Endothelial cell of umbilical vein (primary cell): ENCODE measurements at places on chromosomes 7 and 10. TPM values are rescaled to one million over a fixed set of nuclear protein-coding genes. Genes with fewer than 3 reads are reported as not detected.

TBXAS1 gene
- 2.3 and 4.3 TPM in 2 replicates for total RNA-seq

LMOD2 gene
- not detected in 2 replicates for total RNA-seq

HABP2 gene
- not detected in 2 replicates for total RNA-seq

DNA sequence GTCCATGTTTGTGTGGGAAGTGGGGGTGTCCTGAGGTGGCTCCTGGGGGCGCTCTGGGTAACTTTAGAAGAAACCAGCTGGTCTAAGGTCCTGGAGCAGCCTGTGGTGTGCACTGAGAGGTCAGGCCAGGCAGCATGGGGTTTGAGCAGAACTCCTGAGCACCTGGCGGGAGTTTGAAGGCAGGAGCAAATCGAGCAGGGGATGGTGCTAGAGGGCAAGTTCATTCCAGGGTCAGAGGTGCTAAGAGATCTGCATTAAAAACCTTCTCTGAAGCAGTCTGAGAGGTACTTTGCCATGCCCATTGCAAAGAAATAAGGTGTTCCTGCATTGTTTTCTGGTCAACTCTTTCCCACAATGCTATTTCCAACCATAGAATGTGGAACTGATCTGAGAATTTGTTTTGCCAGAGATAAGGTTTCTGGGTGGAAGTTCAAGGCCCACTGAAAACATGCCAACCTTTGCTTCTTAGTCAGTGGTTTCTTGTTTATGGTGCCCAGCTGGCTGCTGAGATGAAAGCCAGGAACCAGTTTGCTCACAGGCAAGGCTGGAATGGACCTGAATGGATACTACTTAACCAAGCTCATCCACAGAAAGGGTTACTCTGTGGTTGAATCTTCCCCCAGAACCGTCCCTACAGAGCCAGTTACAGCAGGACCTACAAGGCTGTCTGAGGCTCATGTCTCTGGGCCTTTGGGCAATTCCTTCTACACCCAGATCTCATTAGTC is 136.3 kb upstream of the TMEM72 start:
- no peak for DNase-seq

DNA sequence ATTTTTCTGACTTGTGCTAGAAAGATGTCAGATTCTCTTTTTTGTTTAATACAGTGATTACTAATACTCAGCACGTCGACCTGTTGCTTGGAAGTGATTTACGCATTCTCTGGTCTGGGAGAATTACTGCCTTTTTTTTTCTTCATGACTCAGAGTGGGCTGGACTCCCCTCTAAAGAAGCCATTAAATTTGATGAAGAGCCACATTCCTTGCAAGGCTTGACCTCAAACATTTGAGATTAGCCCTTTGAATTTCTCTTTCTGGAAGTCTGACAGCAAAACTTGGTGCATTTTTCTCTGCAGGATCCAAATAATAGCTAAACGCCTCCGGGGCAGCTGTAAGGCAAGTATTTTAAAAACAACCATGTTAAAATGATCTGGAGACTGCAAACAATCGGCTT is 171.6 kb downstream of the GALNT17 start:
- no peak for DNase-seq
